ENCODE measurements at places on chromosomes 6 and 20.

- no peak for DNase-seq
Observed at GRCh38 chr6:43331470-43331869, 22.8 kb upstream of the CRIP3 start.

DNA sequence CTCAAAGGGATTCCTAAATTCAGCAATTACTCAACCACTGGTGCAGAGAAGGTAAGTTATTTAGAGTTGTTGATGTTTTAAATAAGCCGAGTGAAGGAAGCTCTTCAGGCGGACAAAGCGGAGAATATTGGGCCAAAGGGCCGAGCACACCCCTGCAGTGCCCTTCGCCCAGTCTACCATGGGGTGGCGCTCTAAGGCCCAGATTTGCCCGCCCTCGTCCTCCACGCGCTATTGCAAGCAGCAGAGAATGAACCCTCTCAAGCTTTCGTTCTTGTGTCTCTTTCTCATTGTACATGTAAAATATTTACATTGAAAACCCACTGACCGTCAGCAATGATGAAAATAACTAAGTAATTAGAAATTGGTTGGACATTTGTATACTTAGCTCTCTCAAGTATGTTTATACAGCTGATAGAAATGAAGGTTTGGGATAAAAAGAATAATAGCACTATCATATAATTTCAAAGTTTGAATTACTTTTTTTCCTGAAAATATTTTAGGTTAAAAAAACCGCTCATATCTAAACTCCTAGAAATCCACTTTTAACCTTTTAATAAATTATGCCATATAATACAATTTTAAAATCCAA is 195.0 kb upstream of the CEP162 start:
- peak; percentile 85 for DNase-seq

- DNase-seq, result peak; percentile 13
Observed at GRCh38 chr6:89616531-89616930, 22.0 kb downstream of the LYRM2 start.

GRCh38 chr6:139977887-139978332 is 603.5 kb upstream of the CITED2 start:
- DNase-seq, result no peak

DNA sequence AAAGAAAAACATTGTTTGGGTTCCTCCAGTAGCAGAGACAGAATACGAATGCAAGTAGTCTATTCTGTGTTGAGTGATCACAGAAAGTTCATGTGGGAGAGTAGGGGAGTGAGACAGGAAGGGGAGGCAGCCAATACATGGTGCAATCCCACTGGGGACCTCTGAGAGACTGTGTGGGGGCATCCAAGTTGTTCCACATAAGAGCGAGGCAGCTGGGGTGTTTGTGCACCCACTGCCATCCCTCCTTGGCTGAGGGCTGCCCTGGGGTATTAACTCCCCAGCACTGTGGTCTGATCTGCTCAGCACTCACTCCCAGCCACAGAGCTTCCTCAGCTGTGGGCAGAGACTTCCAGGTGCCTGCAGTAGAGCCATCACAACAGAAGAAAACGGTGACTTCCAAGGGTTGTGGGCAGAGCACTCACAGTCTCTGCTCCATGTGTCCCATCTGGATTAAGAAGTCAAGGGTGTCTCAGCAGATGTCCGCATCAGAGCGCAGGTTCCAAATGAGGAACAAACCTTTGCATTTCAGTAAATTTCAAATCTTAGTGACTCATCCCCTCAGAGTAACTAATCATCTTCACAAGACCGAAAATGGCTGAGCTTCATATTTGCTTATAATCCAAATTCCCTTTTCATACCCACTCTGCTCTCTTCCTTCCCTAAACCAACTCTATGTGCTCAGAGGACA is 101.9 kb upstream of the NAA20 start:
- DNase-seq, result no peak

DNA sequence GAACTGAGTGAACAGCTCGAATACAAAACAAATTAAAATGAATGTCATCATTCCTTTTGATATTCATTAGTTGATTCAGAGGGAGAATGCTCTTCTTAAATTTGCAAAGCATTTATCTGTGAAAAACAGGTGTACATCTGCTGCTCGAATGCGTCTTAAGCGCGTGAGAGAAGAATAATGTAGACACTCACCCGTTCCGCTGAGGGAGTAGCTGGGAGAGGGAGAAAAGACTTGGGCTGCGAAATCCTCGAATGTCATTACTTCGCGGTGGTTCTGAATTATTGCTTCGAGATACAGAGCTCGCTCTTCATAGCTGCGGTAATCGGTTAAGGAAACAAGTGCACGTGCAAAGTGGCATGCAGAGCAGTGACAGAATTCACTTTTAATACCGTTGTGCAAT is 43.9 kb downstream of the INSM1 start:
- DNase-seq, result no peak

DNA sequence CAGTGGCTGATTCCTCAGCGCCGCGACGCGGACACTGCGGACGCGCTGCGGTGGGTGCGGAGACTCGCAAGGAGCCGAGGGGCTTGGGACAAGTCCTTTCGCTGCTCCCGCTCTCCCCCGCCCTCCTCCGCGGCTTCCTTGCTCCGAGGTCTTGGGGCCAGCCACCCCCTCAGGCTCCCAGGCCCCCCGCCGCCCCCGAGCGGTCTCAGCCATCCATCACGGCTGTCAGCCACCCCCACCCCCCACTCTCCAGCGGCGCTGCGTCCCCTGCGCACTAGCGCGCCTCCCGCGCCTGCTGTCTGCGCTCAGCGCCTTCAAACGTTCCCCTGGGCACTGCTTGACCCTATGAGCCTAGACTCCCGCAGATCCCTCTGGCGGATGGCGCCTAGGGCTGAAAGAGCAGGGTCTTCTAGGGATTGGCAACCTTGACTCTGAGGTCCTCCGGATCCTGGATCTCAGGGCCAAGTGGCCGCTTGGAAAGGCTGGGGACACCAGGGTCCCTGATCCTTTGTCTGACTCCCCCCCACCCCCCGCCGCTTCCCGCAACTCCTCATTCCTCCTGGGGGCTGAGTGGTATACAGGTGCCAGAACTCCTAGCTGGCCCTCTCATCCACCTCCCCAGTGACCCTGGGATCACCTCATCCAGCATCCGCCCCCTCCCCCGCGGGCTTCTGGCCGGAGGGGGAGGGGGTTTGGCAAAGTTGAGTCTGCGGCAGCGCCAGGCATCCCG is 1.4 kb downstream of the SLC12A5 start:
- no peak for DNase-seq

GRCh38 chr6:114558153-114558552 is 215.3 kb upstream of the HS3ST5 start:
- DNase-seq, result no peak

DNA sequence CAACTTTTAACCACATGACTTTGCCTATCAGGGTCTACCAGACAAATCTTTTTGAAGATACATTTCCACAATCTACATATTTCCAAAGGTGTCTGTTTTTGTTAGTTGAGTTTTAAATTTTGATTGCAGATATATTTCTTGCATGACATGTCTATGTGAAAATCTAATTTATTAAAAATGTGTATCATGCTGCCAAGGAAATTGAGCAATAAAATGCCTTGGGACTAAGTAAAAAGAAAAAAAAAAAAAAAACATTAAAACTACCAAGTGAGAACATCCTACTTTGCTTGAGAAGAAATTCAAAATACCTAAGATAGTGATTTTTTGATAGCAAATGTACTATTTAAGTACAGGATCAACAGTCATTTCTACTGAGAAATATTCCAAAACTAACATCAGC is 17.7 kb downstream of the SLC17A5 start:
- no peak for DNase-seq

DNA sequence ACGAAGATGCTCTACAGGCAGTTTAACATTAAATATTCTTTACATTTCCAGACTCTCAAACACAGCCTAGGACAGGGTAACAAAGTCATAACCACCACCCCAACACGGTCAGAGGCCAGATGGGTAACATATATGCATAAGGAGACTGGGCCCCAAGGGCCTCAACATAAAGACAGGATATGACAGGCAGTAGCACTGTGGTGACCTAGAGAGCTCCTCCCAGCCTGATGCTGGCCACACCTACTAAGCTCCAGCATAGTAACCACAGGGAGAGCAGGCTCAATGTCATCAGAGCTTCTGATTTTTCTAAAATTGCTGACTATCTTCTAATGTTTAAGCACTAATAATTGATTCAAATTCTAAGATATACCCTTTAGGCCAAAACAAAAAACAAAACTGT is 21.7 kb downstream of the SMLR1 start:
- no peak for DNase-seq

DNA sequence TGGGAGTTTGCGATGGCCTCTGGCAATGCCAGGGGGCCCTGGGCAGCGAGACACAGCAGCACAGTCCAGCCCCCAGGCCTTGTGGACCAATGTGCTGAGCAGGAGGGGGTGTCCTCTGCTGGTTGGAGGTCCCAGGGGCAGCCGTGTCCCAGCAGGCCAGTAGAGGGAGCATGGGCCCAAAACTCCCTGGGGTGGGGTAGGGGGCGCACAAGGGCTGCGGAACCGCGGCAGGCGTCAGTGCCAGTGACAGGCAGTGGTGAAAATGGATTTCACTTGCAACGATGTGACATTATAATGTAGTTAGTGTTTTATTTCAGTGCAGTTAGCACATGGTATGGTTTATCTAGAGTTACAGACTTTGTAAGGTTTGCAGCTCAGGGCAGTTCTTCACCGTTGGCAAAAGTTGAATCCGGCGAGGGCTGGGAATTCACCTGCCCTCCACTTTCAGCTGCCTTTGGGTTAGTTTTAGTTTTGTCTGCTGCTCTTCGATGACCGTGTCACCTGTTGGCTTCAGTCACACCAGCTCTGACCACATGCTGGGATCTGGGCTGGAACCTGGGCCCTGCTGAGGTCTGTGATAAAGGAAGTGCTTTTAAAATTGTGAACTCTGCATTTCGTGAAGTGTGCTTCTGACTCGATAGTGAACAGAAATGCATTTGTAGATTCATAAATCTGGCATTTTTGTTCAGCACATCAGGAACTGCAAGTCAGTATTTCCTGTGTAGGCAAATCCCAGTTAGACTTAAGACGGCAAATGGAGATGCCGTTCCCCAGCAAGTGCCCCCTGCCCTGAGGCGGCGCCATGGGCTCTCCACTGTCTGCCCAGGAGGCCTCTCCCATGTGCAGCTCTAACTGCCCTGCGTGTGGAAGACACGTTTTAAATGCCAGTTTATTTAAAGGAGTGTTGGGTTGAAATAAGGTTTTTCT is 46.8 kb downstream of the PYGB start:
- no peak for DNase-seq

GRCh38 chr6:36117658-36118549 is 12.4 kb upstream of the MAPK13 start:
- DNase-seq, result no peak

All from mesothelial cell of epicardium (in vitro differentiated cells).